ENCODE measurements at places on chromosomes 7 and 10. TPM values are rescaled to one million over a fixed set of nuclear protein-coding genes. Genes with fewer than 3 reads are reported as not detected.

The NXPH1 gene
- not detected for total RNA-seq

The PDK4 gene
- total RNA-seq = not detected

The PAPOLB gene
- total RNA-seq = 0.08 TPM

The GBX1 gene
- total RNA-seq = not detected

The SPDYE1 gene
- not detected for total RNA-seq

The HHEX gene
- 0.13 TPM for total RNA-seq

The C10orf53 gene
- not detected for total RNA-seq

The AOAH gene
- total RNA-seq = 17.7 TPM

The TMEM176A gene
- total RNA-seq = not detected

The PANK1 gene
- 7.0 TPM for total RNA-seq

The SEMA3C gene
- total RNA-seq = not detected

The NCAPG2 gene
- 154 TPM for total RNA-seq

The STEAP1B gene
- not detected for total RNA-seq

The HIF1AN gene
- 48.1 TPM for total RNA-seq

The BTBD16 gene
- not detected for total RNA-seq

The NKX2-3 gene
- not detected for total RNA-seq

The SFTPA1 gene
- total RNA-seq = not detected

The UBE2H gene
- total RNA-seq = 30.0 TPM

The ANKRD30A gene
- not detected for total RNA-seq

The DMBT1 gene
- not detected for total RNA-seq

The DRGX gene
- not detected for total RNA-seq

The SERPINE1 gene
- 0.58 TPM for total RNA-seq

The TMEM196 gene
- total RNA-seq = not detected

The AZGP1 gene
- total RNA-seq = not detected

The CHAT gene
- total RNA-seq = not detected

All from activated CD8-positive, alpha-beta T cell treated with anti-CD3 and anti-CD28 coated beads, Interleukin-2, amount 10 ng/mL, durations not matched to agents 7 days and 5 days (primary cell).